ENCODE measurements at places on chromosomes 2 and 18.

DNA sequence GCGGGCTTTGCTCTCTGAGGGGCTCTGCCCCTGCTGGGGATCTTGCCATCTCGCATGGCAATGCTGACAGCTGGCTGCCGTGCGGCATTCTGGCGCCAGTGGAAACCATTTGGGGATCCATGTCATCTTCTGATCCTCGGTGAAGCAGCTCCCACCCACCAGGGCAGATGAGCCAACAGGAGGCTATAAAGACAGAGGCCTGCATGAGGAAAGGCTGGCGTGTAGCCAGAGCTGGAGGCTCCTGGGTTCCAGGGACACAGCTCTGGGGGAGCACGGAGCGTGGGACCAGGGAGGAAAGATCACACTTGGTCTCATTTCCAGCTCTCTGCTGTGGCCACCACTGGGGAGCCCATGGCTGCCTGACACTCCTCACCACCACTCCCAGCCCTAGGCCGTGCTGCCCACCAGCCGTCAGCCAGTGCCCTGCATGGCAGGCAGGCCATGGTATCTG lies 145.8 kb downstream of the ZFP36L2 start:
- DNase-seq = no peak

DNA sequence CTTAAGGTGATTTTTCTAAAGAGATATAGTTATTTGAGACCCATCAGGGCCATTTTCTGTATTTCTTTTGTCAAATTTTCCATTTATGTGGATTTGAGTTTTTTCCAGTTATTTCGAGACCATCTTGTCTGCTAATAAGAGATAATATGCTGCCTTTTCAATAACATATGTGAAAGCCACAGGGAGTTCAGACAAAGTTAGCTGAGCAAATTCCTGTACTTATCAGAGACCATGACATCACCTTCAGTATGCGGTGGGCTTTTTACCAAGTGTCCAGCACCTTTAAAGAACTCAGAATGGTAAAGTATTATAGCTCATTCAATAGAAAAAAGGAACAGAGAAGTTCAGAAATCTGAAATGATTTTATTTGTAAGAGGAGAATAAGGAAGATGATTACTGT lies 11.7 kb downstream of the MAPK4 start:
- no peak for DNase-seq

GRCh38 chr2:205836477-205837221 lies 154.3 kb downstream of the NRP2 start:
- DNase-seq = no peak

GRCh38 chr2:24011250-24012104 lies 1.6 kb downstream of the MFSD2B start:
- no peak for DNase-seq

DNA sequence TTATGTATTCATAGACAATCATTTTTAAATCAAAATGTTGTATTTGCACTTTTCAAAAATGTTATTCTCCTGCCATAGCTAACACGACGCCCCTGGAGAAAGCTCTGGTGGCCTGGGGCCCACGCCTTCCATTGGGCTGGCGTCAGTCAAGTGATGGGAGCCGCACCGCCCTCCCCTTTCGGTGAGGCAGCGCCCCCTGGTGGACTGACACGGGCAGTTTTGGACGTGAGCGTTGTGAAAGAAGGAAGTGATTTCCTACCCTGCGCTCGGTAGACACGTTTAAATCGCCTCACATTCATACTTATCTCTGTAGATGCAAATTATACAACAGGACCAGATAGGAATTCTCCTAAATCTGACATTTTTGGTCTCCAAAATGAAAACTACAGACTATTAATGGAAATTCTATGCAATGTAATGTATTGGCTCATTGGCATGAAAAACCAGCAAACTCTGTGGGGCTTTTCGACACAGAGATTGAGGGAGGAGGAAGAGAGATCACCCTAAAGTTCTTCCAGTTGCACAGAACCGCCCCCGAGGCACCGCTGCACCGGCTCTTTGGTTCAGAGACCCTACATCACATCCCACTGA lies 326.2 kb upstream of the SOX11 start:
- DNase-seq = no peak

- DNase-seq = no peak
Observed at GRCh38 chr2:127635380-127636237, 10.3 kb upstream of the GPR17 start.

GRCh38 chr2:54336136-54336976 lies 80.3 kb upstream of the TSPYL6 start:
- DNase-seq = no peak

- no peak for DNase-seq
Observed at GRCh38 chr2:63287956-63288355, 237.3 kb downstream of the OTX1 start.

- DNase-seq = no peak
Observed at GRCh38 chr2:159792599-159792998, 5.4 kb downstream of the CD302 start.

DNA sequence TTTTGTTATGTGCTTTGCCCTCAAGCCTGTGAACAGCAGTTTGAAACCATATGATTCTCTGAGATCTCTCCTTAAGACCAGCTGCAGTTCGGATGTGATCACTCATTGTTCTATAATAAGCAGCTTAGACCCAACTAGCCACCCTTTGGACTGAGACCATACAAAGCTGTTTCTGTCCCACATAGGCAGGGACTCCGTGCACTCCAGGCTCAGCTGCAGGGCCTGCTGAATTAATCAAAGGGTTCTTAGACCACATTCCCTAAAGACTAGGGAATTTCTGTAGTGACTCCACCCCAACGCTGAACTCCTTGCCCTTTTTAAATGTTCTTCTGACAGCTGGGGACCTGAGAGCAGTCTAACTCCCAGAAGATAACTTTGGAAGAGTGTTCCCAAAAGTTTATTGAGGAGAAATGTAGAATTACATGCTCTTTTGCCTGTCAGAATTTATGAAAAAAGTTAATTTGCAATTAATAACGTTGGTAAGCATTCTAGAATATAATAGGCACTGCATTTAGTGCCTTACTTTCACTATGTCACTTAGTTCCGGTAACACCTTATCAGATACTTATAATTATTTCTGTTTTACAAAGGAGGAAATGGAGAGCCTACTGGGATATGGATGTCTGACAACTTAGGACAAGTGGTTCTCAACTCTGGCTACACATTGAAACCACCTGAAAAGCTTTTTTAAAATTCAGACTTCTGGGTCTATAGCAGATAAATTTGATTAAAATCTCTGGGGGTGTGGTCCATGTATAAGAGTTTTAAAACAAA lies 42.3 kb downstream of the GULP1 start:
- DNase-seq = no peak

DNA sequence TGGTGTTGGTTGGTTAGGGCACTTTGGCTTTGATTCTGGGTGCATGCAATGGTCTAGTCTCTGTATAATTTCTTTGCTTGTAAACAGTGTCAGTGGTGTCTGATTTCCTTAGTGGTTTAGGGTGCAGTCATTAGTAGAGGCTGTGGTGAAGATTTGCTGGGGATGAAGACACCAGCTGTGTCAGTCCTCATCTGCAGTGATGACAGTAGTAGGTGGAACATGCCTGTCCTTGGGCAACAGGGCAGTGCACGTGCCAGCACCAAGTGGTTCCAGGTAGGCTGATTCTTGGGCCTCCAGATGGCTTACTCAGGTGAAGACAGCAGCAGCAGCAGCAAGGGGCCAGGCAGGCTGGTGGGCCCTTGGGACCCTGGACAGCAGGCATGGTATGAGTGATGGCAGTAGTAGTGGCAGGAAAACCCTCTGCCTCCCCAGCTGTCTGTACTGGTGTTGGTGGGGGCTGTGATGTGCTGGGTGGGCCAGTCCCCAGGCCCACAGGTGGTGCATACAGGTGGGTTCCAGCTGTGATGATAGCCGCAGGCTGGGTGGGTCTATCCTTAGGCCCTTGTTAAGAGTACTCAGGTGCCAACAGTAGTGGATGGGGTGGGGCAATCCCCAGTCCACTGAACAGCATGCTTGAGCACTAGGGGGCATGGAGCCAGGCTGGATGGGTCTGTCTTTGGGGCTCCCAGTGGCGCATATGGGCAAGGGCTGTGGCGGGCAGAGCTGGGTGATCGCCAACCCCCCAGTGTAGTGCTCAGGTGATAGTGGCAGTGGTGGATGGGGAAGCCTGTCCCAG lies 140.7 kb upstream of the THUMPD2 start:
- no peak for DNase-seq

DNA sequence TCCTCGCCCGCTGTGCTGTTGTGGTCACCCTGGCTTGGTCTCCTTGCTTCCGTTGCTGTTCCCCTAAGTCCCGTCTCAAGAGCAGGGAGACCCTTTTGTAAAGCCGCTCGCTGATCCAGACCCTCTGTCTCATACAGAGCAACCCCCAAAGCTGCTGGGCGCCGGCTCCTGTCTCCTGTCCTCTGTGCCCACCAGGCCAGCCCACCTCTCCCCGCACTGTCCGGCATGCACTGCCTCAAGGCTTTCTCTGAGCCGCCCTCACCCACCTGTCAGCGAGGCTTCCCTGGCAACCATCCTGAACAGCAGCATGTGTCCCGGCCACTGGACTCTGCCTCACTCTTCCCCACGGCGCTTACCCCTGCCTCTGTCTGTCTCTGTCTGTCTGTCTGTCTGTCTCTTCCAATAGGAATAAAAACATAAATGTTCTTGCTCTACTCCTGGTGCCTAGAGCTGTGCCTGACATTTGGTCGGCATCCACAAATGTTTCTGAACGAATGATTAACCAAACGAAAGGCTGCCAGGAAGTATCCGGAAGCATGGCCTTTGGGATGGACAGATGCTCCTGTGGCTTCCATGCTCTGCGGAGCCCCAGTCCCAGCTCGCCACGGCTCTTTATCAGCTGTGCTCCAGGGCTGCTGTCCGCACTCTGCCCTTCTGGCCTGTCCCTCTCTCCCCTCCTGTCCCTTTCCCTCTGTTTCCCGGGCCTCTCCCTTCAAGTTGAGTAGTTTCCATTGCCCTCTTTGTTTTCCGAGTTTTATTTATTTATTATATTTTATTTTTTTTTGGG lies 7.8 kb downstream of the COLEC11 start:
- DNase-seq = no peak

- DNase-seq = no peak
Observed at GRCh38 chr2:134190807-134191203, 63.1 kb upstream of the MGAT5 start.

GRCh38 chr18:10402871-10403559 lies 51.4 kb upstream of the APCDD1 start:
- DNase-seq = no peak

GRCh38 chr2:136253288-136254004 lies 135.5 kb upstream of the CXCR4 start:
- DNase-seq = no peak

DNA sequence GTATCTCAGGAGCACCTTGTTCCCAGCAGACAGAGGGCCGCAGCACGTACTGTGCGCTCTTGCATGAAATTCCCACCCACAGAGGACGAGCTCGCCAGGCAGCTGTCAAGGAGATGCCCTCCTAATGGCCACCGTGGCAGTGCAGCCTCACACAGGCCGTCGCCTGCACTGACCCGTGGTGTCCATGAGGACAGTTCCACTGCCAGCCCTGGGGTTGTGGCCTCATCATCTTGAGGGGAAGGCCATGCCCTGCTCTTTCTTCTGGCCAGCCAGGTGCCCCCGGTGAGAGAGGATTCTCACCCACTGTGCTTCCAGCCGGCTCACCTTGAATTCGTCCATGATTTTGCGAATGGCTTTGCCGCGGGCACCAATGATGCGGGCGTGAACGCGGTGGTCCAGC lies 42.0 kb downstream of the ANO7 start:
- DNase-seq = no peak

DNA sequence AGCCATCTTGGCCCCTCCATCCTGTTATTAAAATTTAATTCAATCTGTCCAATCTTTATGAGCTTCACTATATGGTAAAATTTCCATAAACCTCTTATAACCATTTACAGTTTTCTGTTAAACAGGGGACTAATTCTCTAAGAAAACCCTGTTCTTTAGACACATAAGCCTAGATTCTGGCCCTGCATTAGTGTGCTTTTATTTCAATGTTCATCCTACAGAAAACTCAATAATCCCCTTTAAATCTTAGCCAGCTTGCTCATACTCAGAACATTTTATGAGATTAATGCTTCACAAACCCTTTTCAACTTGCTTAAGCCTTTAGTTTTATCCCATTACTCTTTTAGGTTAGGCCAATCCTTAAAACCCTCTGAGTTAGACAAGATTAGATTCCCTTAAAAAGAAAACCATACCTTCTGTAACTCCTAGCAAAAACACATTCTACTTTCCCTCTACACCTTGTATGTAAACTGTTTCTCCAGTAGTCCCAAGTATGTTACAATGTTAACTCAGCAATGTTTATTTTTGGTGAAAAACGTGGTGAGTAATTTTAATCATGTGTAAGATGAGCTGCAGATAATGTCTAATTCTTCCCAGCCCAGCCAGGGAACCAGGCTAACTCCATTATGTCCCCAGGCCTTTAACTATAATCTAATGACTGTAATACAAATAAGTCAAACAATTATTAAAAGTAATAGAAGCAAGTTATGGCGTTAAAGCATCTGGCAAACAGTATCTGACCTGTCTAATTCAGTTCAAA lies 1953.4 kb upstream of the LRRTM1 start:
- no peak for DNase-seq

DNA sequence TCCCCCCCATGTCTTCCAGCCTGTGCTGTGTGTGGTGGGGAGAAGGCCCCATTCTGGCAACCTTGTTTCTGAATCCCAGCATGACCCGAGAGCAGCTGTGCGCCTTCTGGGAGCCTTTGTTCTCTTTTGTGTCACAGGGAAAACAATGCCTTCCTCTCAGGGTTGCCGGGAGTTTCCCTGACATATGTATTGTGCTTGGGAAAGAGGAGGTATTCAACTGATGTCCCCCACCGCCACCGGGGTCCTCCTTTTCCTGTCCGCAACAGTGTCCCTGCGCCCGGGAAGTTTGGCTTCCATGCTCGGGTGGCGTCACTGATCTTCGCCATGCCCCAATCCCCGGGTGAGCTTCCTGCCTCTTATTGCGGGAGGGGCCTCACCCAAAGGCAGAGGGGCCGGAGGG lies 77.5 kb upstream of the ASB18 start:
- DNase-seq = no peak

DNA sequence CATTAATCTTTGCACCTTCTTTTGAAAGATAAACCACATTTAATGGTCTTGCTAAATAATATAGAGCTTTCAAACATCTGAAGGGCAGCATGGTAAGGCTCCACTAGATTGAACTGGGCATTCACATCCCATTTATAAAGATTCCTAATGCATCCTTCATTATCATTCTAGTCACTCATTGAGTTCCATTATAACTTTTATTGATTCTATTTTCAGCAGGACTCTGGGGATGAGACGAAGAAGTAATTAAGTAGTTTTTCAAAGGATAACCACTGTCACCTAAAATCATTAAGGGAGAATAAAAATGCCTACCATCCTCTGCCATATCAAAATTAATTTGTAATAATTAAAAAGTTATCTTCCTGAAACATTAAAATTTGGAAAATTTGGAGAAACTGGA lies 60.2 kb upstream of the CTNNA2 start:
- no peak for DNase-seq

All from stimulated activated CD4-positive, alpha-beta T cell treated with anti-CD3 and anti-CD28 coated beads, Interleukin-15, amount 100 ng/mL, for 1 hour (primary cell).